EH (cell line): ENCODE measurements at places on chromosomes 3 and 15.

DNA sequence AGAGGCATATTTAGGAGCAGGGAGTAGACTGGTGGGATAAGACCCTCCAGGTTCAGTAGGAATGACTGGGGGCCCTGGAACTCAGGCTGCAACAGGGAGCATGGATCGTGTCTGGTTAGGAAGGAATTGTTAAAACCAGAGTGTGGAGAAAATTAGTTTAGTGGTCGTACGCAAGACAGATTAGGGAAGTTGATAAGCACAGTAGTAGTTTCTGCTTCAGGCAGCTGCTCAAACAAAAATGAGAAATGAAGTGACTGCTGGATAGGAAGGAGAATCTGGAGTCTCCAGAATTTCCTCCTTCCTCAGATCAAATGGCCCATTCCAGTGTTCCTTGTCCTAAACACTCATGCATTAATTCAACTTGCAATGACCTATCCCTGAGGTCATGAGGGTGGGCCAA lies 11.2 kb downstream of the MYD88 start:
- DNase-seq = no peak

DNA sequence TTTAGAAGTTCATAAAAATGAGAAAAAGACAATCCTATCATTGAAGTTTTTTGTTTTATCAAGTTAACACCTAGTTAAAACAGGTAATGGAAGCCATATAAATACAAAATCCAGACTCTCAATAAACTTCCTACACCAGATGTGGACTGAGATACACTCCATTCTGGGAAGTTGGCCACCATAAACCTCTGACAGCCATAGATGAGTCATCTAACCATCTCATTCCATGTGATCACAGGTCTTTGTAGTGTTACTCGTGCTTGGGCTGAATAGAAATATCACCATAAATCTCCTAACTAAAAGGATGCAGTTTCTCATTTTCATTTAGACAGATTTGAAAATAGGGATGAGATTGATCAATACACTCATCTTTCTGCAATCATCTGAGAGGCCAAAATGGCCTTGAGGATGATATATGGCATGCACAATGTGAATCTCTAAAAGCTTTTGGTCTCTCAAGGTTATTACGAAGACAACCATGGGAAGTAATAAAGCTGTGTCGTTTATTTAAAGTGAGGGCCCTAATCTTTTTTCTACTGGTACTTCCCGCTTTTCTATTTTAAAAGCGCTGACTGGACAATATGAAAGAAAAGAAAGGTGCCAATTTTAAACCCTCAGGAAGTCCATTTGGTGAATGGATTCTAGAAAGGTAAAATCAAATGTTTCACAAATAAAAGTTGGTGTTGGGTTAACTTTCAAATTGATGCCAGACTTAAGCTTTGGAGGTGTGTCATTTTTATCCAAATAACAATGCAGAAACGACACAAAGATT lies 155.5 kb downstream of the POLR2M start:
- peak; percentile 89 for DNase-seq

DNA sequence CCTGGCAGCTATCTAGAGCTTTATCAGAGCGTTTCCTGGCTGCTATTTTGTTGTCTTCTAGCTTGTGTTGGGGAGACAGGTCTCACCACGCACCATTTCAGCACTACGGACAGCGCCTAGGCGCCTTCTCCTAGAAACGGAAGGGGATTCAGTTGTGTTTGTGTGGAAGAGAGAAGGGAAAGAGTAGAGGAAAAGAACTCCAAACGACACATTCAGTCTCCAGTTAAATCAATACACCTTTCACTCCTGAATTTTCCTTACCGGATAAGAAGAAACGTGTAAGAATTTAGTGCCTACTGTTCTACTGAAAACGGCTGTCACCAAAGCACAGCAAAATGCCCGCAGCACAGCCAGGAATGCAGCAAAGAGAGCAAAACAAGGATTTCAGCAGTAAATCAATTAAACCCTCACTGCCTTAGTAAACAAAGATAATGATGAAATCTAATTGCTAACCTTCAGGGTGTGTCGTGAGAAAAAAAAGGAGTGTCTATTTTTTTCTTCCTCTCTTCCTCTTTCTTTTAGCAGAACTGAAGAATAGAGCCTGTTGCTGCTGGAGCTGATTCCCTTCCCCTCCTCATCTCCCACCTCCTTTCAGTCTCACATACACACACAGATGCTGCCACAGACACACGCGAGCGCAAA lies 412 bp upstream of the CTXN2 start:
- DNase-seq = peak; percentile 73

DNA sequence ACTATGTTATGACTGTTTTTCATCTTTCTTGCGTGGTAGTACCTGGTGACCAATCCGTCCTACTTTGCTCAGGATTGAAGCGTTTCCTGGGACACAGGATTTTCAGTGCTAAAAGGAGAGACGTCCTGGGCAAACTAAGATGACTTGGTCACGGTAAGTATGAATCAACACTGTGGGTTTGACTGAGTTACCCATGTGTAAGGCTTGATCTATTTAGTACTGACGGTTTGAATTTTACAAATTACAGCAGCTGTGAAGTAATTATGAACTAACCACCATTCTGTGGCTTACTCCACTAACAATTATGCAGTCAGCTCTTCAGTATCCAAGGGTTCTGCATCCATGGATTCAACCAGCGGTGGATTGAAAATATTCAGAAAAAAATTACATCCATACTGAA lies 172.9 kb upstream of the FEZF2 start:
- DNase-seq = no peak

- DNase-seq = no peak
Observed at GRCh38 chr3:36060950-36061349, 319.4 kb upstream of the STAC start.

GRCh38 chr3:196207159-196207832 lies 3.9 kb downstream of the ZDHHC19 start:
- no peak for DNase-seq

- DNase-seq = peak; percentile 52
Observed at GRCh38 chr3:51391566-51392354, 675 bp downstream of the RBM15B start.

- DNase-seq = no peak
Observed at GRCh38 chr3:158728851-158729250, 3.4 kb downstream of the RARRES1 start.

DNA sequence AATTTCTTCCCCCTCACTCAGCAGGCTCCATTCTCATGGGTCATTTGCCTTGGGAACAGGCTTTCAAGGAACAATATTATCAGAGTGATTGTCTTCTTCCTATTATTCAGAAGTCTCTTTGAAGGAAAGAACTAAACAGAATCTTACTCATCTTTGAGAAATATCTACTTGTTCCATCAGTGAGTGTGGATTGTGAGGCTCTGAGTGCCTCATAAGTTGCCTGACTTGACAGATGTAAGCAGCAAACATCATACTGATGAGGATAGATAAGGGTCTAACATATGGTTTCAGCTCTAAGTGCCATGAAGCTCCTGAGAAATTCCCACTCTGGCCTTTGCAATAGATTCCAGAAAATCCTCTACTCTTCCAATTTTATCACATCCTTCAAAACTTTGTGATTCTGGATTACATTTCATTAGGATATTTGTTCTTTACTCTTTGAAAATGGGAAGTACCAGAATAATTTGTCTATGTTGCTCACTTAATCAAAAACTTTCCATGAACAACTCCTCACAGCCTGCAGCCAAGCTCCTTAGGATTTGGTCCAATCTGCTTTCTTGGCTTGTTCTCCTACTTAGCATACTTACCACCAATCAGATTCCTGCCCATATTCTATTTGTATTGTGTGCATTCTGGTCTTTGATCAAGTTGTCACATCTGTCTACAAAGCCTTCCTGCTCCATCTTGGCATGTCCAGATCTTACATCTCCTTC lies 120.1 kb downstream of the RPL22L1 start:
- DNase-seq = peak; percentile 54

GRCh38 chr15:75195122-75195765 lies 6.4 kb upstream of the C15orf39 start:
- no peak for DNase-seq

GRCh38 chr15:85710340-85710842 lies 84.3 kb downstream of the KLHL25 start:
- no peak for DNase-seq

GRCh38 chr3:77281721-77282120 lies 241.8 kb downstream of the ROBO2 start:
- DNase-seq = no peak

GRCh38 chr3:50357481-50357880 lies 1.8 kb downstream of the TMEM115 start:
- no peak for DNase-seq

- DNase-seq = peak; percentile 23
Observed at GRCh38 chr3:100662113-100662823, 47.0 kb upstream of the TFG start.

DNA sequence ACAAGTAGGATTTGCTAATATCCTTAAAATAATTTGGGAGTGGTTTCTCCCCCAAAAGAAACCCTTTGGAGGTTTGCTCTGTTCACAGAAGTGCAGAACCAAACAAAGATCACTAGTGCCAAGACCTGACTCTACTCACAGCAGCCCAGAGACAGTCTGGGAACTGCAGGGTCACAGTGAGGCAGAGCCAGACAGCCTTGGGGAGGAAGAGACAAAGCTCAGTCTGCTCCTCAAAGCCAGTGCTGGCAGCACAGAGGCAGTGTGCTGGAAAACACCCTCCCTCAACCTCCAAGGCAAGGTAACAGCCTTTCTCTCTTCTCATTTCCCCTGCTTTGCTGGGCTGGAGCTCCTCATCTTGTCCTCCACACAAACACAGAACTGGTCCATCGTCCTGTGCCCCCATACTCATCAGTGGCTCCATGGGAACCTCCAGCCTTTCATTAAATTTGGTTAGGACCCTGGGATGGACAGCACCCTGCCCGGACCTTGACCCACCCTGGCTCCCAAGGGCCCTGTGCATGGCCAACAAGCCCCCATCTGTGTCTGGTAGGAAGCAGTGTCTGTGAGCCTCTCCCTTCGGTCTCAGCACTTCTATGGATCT lies 12.6 kb downstream of the RAB6B start:
- DNase-seq = no peak

DNA sequence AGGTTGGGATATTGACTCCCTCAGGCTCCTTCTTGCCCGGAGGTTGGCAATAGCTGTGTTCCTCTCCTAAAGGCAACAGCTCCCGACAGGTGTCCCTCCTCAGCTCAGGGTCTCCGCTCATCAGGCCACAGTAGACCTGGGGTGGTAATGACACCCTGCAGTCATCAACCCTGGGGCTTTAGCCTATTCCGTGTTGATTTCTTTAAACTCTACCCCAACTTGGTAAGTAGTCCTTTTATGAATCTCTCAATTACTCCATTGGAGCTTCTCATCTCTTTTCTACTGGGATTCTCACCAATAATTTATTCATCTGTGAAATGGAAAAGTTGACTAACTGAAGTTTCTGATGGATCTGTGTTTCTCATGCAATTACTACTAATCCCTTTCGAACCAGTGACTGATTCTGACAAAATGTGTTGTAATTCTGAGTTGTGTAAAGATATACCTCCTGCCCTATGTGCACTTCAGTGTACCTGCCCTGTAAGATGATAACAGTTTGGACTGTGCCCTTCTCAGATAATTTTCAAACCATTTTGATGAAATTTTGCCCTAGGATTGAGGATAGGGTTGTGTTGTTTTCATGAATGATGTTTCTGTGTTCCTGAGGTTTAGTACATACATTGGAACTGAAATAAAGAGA lies 89.7 kb downstream of the RPL39L start:
- DNase-seq = no peak

DNA sequence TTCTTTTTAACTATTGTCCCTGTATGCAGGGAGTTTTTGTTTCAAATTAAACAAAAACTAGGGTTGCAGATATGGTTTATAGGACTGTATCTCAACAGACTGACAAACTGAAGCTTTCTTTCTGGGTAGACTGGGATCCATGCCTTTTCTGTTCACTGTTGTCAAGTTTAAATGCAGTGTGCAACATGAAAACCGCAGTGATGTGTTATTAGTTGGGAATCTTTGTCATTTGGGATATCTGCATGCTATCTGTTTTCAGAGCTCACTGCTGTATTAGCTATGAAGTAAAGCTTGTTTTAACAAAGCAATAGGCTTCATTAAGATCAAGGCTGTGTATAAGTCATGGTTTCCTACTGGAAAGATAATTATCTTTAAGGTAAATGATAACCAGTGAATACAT lies 21.4 kb upstream of the MCF2L2 start:
- DNase-seq = peak; percentile 64

DNA sequence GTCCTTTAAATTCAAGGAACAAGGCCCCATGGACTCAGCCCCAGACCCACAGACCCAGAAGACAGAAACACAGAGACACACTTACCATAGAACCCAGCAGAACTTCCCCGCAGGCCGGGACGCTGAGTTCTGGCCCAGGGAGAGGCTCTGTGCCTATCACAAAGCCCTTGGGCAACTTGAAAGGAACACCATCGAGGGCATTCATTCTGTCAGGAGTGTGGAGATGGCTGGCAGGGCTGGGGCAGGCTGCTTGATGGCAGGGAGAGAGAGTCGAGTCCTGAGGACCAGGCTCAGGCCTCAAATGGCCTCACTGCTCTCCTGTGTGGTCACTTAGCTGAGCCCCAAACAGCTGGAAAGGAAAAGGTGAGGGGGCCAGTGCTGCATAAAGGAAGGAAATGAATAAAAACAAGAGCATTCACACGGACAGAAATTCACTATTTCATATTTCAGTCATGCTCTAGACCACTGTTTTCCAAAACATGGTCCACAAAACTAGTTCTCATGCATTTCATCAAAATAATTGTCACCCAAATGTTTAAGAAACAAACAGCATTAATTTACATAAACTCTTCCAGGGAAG lies 8.9 kb downstream of the UBAP1L start:
- no peak for DNase-seq

DNA sequence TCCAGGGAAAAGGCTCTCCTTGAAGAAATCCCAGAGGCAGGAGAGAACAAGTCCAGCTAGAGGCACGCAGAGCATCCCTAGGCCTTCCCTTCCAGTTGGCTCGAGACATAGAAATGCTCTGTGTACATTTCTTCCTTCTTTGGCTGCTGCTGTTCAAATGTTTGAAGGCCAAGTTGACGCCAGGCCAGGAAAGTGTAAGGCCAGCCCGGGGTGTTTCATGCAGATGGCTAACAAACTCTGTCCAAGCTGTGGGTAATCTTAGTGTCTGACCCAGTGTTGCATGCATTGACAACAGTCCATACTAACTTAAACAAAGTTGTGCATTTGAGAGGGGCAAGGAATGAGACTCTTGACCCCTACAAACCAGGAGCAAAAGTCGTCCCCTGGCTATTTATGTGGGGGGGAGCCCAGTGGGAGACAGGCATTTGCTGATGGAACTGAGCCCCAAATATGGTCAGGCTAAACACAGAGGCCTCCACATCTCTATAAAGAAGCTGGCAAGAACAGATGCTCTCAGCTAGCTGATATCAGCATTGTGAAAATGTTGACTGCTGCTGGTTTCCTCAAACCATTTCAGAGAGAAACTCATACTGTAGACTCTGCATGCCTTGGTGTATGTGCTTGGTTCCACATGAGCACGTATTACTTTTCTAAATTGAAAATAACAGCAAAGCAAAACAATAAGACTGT lies 139.5 kb downstream of the ADAMTS9 start:
- DNase-seq = peak; percentile 1
